Foreskin keratinocyte (primary cell): ENCODE measurements at places on chromosomes 5 and 9. TPM values are rescaled to one million over a fixed set of nuclear protein-coding genes. Genes with fewer than 3 reads are reported as not detected.

Gene ZNF483
- total RNA-seq: 1.8 and 2.3 TPM in 2 replicates

Gene BAAT
- 0.04 TPM in 1 of 2 replicates, not detected in the other for total RNA-seq

Gene FOXD4L5
- total RNA-seq: 0.03 and 0.07 TPM in 2 replicates

Gene NUTM2G
- total RNA-seq: not detected in 2 replicates

Gene ANKRD34B
- total RNA-seq: not detected in 2 replicates

Gene PAXX
- total RNA-seq: 48.4 and 52.7 TPM in 2 replicates

Gene PCDHA4
- not detected in 2 replicates for total RNA-seq

Gene NXNL2
- not detected in 2 replicates for total RNA-seq

Gene RNF183
- not detected in 2 replicates for total RNA-seq

Gene CACFD1
- total RNA-seq: 2.2 and 3.9 TPM in 2 replicates

Gene FBN2
- 81.6 and 124 TPM in 2 replicates for total RNA-seq

Gene TAF11L10
- not detected in 2 replicates for total RNA-seq

Gene PCDHA9
- total RNA-seq: not detected in 2 replicates

Gene PLAC8L1
- not detected in 2 replicates for total RNA-seq

Gene TLR4
- total RNA-seq: not detected in 2 replicates

Gene GBGT1
- total RNA-seq: 1.7 and 3.0 TPM in 2 replicates

Gene CDX1
- total RNA-seq: not detected in 2 replicates

Gene CBY3
- total RNA-seq: not detected in 2 replicates

Gene IL5
- not detected in 2 replicates for total RNA-seq

Gene NR6A1
- total RNA-seq: 0.68 and 1.0 TPM in 2 replicates

Gene ESM1
- 3.8 and 18.1 TPM in 2 replicates for total RNA-seq

Gene ADAMTS12
- total RNA-seq: 0.14 and 0.41 TPM in 2 replicates

Gene GLDC
- 0.99 and 1.3 TPM in 2 replicates for total RNA-seq

Gene CA9
- 0.21 and 0.27 TPM in 2 replicates for total RNA-seq

Gene SOWAHA
- 0.03 and 0.07 TPM in 2 replicates for total RNA-seq

Gene DRD1
- total RNA-seq: not detected in 2 replicates

Gene DMRT1
- not detected in 2 replicates for total RNA-seq

Gene PKD2L2
- total RNA-seq: not detected in 2 replicates

Gene EMB
- total RNA-seq: 65.1 and 66.2 TPM in 2 replicates

Gene SNCAIP
- 0.14 TPM in 1 of 2 replicates, not detected in the other for total RNA-seq

Gene IRX1
- 7.5 and 11.3 TPM in 2 replicates for total RNA-seq

Gene KIF27
- 2.8 and 3.9 TPM in 2 replicates for total RNA-seq

Gene HAUS6
- 23.1 and 25.4 TPM in 2 replicates for total RNA-seq

Gene ARHGEF37
- total RNA-seq: 2.6 and 2.7 TPM in 2 replicates

Gene GCNT4
- 2.0 and 2.3 TPM in 2 replicates for total RNA-seq

Gene HAVCR1
- not detected in 2 replicates for total RNA-seq

Gene PRLR
- total RNA-seq: 0.07 TPM in 1 of 2 replicates, not detected in the other

Gene PROB1
- 1.4 and 1.6 TPM in 2 replicates for total RNA-seq

Gene AHRR
- 0.18 and 0.31 TPM in 2 replicates for total RNA-seq

Gene SOX30
- 0.04 TPM in 1 of 2 replicates, not detected in the other for total RNA-seq

Gene ASPN
- total RNA-seq: not detected in 2 replicates

Gene MLLT3
- total RNA-seq: 11.9 and 16.9 TPM in 2 replicates

Gene PCDHB11
- total RNA-seq: 0.03 TPM in 1 of 2 replicates, not detected in the other

Gene NUDT2
- total RNA-seq: 28.4 and 45.4 TPM in 2 replicates

Gene CCL27
- total RNA-seq: 0.49 and 0.95 TPM in 2 replicates

Gene SPATA31A3
- total RNA-seq: not detected in 2 replicates

Gene GFI1B
- total RNA-seq: not detected in 2 replicates

Gene CCNJL
- 3.1 and 3.5 TPM in 2 replicates for total RNA-seq
